ENCODE measurements at places on chromosomes 4 and X. TPM values are rescaled to one million over a fixed set of nuclear protein-coding genes. Genes with fewer than 3 reads are reported as not detected.
A peak's percentile ranks its signal among the peaks of the same experiment; 100 is the strongest.

DNA sequence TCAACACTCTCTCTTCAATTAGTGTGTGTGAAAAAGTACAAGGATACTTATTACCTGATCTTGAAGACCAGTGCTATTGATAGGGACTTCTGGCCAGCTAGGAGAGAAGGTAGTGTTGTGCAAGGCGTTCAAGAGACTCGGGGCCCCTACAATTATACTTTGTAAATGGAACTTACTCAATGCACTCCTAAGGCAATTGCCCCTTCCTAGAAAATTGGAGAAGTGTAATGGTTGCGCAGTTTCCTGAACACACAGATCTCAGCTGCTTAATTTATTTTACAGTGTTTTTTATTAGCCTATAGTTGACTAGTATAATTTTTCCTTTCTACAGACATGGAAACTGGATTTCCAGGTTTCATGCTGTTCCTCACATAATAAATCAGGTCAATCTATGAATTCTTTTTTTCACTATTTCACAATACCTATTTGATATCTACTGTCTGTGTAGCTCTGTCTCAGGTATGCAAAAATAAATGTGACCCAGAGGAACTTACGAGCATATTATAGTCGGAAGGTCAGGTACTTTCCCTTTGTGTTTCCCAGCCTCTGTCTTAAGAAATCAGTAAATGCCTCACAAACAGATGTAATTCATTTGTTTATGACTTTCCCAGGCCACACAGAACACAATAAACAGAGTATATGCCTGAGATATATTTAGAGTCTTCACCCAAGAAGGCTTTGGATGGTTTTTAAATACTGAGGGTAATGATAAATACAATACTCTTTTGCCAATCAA lies 89.1 kb upstream of the TET2 start:
- DNase-seq = no peak

Gene ADAM29
- polyA plus RNA-seq = not detected

Gene ZNF595
- polyA plus RNA-seq = 27.9 TPM

- no peak for DNase-seq
Measured at GRCh38 chrX:99353412-99353811, 1056.7 kb downstream of the PCDH19 start.

DNA sequence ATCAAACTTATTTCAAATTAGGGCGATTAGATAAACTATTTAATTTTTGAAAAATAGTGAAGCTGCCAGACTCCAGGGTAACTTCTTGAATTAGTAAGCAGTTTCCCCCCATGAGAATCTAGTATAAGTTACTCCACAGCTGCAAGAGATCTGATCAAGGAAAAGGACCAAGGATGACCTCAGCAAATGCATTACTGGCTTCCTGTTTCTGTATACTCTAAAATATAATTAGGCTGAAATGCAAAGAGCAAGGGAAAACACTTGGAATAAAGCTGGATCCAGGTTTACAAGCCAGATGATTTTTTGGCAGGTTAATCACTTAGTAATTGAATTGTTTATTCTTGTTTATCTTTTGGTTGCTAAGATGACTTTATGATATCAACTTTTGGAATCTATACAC lies 13.4 kb upstream of the P2RY10 start:
- no peak for DNase-seq

DNA sequence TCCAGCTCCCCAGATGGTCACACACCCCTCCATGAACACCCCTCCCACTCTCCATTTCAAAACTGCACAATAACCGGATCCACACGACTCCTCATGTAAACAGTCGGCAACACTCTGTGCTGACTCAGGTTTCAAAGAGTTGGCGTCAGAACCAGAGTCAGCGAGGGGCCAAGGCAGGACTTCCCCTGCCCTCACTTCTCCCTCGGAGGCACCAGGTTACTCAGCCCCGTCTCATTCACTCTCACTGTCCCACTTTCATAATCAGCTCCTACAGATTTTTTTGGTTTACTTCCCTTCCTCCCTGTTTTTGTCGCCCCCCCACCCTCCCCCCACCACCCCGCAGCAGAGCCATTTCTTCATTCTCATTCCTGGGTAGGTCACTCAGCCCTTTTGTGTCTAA lies 2.7 kb upstream of the TIMP1 start:
- DNase-seq = peak; percentile 10

DNA sequence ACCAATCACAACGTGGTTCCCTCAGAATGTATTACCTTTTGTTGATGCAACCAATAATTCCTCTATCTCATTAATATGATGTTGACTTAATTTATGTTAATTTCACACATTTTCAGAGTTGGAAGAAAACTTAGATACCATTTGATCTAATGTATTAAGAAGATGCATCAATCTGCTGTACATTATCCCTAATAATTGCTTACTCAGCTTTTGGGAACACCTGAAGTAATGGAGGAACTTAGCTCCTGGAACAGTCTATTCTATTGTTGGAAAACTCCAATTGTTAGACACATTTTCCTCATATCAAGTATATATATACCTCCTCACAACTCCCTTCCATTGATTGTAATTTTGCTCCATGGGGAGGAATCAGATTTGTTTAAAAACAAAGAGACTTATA lies 38.9 kb downstream of the ZDHHC15 start:
- DNase-seq = no peak

Gene MAGEB6B
- polyA plus RNA-seq = not detected

DNA sequence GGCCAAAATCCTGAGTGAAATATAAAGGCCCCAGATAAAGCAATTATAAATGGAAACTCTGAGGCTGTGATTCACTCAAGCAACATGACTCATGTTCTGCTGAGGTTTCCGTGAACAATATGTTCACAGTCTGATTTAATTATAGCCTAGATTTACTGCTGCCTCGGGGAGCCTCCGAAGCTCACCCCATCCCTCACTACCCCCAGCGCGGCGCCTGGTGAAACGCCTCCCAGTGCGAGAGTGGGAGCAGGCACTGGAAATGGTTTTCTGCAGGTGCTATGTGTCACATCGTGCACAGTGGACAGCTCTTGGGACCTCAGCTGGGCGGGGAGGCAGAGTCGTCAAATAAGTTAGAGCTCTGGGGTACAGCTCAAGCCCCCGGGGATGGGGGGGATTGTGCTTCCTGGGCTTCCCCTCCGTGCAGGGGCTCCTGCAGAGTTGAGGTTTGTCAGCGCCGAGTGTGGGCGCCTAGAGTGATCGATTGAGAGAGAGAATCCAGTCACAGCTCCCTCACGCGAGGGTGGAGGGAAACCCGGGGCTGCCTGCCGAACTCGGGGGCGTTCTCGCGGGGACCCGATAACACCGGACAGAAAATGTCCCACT lies 110.6 kb downstream of the PHKA2 start:
- DNase-seq = peak; percentile 15

DNA sequence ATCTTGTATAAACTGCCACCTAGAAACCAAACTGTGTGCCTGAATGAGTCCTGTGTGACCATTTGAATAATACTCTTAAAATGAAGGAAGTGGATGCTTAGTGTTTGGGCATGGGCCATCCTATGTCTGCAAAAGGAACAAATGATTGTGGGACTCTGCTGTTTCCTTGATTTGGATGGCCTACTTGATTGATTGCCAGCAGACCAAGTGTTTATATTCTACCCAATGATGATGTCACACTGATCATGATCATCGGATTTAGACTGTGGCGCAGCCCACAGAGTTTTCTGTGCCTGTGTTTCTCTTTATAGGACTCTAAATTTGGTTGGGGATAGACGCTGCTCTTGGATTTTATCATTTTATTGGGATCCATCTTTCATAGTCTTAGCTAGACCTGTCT lies 4.4 kb downstream of the SEPTIN11 start:
- no peak for DNase-seq

- no peak for DNase-seq
Measured at GRCh38 chrX:11259437-11259836, 33.8 kb upstream of the AMELX start.

DNA sequence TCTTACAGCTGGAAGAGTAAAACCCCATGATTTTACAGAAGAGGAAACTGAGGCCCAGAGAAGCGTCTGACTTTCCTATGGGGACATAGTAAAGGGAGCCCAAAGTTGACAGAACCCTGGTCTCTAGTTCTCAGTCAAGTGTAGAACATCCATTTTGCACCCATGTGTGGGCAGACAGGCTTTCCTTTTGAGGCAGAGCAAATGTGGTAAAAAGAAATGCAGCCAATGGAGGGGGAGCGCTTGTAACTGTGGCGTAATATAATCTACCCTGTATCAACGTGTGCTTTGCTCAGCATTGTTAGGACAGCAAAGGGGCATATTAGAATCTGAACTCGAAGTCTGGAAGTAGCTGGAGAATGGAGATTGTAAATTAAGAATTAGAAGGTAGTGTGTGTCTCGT lies 8.8 kb downstream of the MAMLD1 start:
- DNase-seq = no peak

GRCh38 chrX:45972636-45973035 lies 572.6 kb downstream of the ZNF674 start:
- no peak for DNase-seq

Gene ANOS1
- polyA plus RNA-seq = not detected

Gene PDGFRA
- 0.24 TPM for polyA plus RNA-seq

Gene LDB2
- not detected for polyA plus RNA-seq

- DNase-seq = no peak
Measured at GRCh38 chrX:87160435-87161010, 357.1 kb upstream of the KLHL4 start.

DNA sequence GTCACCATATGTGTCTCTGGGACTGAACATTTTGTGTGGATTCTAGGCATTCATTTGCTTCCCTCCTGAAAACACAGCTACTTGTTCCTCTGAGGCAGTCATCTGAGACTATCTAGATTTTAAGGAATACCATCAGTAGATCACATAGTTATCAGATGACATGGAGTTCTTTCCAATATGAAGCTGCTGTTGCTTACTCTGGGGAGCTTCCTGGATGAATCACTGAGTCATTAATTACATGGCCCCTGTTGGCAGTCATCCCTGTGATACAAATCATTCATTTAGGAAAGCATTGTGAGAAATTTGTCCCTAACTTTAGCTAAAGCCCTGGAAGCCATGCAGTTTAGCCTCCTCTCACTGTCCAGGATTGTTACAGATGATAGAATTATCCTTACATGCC lies 98.2 kb upstream of the ARSJ start:
- DNase-seq = no peak

DNA sequence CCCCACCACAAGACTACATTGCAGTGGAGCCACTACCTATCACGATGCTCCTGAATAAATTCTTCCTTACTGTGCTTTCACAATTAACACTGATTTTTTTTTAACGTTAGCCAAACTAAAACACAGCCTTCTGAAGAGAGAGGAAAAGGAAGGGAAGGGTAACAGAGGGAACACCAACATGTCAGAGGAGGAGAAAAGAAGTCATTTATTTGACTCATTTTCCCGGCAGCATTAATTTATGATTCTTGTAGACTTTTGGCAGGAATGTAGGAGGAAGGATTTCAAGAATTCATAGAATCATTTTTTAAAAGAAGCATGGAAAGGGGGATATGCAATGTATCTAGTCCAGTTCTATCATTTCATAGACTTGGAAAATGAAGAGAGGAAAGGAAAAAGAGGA lies 74.3 kb upstream of the IQCM start:
- DNase-seq = no peak

Gene ZNF157
- 0.08 TPM for polyA plus RNA-seq

DNA sequence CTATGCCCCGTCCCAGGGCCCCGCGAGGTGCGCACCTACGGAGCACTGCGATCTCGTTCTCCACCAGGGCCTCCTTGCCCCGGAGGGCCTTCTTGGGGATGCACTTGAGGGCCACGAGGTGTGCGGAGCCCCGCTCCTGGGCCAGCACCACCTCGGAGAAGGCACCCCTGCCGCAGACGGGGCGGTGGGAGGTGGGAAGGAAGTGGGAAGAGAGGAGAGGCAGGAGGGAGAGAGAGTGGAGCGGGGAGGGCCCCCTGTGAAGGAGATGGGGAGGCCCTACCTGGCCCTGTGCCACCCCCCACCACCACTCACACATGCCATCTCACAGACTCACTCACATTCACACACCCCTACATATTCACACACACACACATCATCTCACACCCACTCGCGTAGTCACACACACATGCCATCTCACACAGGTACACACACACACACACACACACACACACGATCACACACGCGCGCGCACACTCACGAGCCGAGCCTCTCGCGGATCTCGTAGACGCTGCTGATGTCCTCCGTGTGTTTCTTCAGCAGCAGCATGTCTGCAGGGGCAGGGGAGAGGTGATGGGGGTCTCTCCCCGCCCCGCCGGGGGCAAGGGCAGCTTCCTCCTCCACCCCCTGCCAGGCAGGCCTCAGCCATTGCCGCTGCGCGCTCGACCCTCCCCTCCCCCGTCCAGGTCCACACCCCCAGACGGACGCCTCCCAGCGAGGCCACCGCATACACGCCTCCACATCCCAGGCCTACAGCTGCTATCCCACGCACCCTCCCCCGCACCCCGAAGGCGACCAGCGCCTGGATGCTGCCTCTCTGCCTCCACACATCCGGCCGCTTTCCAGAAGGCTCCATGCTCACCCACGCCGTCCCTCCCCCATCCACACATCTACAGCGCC lies 834 bp downstream of the PNCK start:
- no peak for DNase-seq

DNA sequence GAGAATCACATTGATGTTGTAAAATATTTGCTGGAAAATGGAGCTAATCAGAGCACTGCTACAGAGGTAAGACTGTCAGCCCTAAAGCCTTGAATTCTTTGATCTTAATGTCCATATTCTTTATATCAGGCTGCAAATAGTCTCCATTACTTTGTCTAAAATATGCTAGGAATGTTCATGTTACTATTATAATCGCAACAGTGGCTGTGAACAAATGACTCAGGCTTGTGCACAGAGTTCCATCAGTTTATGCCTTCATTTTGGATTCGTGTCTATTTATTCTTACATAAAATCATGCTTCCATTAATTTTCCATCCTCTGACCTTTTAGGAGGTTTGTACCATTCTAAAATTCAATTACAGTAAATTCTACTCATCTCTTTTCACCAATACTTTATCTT lies 182.7 kb downstream of the ANK2 start:
- DNase-seq = no peak

DNA sequence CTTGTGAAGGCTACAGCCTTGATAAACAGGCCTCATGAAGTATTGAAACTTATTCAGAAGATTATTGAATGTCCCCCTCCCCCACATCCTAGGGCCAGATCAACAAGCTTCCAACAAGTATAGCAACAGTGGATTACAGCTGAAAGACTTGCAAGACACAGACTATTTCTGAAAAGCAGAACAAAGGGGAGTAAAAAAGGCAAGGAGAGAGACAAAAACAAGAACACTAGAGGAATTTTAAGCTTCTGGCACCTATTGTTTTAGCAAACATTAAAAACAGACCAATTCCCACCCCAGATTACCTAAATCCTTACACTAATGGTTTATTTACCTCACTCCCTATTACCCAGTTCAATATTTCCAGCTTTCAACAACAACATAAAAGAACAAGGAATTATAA lies 446.3 kb upstream of the FSTL5 start:
- DNase-seq = no peak
